ENCODE measurements at places on chromosomes 6 and 20. TPM values are rescaled to one million over a fixed set of nuclear protein-coding genes. Genes with fewer than 3 reads are reported as not detected.

DNA sequence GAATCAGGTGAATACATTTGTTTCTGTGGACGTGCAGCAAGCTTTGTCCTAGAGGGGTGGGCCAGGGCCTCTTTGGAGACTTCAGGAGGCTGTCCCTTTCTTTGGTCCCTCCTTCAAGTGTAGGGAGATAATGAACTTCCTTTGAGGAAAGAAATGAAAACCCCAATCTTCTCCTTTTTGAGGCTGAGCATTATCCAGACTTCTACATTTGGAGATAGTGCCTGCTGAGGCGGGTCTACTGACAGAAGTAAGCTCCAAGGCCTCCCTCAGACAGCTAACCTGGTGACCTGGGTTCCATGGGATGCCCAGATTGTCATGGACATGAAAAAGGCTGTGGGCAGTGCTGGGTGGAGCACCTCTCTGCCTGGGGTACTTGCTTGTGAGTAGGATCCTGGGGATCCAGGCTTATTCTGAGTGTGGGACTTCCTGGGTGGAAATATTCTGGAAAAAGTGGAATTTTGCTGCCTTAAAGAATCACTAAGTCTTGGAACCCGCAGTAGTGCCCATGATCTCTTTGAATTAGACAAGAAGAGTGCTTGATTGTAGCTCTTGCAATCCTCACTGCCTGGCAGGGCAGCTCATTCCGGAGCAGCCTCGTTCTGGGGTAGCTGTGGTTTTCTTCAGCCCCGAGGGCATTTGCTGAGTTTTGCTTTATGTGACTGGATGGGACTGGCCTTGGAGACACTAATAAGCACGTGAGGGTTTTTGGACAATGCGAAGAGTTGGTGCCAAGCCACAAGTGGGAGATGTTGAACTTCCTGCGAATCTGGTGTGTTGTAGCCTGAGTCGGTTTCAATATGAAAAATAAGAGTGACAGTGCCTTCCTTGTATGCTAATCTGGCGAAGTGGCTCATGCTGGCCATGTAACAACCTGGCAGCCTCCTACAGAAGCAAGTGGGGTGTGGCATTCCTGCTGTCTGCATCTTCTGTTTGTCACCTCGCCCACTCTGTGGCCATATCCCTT, 28.1 kb downstream of the SNRNP48 start:
- peak; percentile 89 for DNase-seq

- no peak for DNase-seq
These were observed 42.6 kb downstream of the MAP1LC3A start for GRCh38 chr20:34600892-34601653.

Gene TMC2
- total RNA-seq, result not detected

- no peak for DNase-seq
These were observed 201.0 kb upstream of the FOXQ1 start for GRCh38 chr6:1110941-1111349.

DNA sequence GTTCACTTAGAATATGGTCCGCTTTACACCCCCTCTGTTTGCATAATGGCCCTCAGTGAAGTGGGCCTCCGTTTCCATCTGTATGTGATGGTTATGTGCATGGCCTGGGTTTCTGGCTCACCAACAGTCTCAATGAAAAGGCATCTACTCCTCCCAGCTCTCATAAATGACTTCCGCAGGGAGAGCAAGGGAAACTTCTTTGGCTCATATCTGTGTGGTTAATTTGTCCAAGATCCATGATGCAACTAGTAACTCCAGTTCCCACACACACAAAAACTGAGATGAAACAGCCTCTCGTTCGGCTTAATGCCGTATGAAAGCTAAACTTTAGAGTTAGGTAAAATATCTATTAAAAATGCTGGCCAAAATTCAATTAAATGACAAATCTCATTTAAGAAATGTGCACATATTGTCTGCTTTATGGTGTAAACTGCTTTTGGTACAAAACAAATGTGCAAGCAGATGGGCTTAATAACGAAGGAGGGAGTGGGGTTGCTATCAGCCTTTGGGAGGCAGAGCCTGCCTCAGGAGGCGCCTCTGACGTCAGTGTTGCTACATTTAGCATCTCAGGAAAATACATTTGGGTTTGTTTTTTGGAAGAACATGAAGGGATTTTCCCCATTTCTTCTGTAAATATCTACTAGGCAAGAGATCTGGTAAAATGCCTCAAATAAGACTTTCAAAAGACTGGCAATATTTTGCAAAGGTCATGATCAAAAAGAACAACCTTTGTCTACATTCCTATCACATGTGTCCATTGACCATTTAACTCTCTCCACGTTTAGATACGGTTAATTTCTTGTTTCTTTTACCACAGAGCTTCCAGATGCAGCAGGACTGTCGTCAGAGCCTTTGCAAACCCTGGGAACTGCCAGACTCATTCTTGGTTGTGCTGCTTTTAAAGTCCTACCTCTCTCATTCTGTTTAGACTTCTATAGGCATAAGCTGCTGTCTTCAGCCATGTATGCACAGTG, 96.8 kb downstream of the ARMC2 start:
- no peak for DNase-seq

Gene BTN1A1
- not detected for total RNA-seq

Gene ZNF341
- 1.6 TPM for total RNA-seq

GRCh38 chr6:36730424-36731380, 33.1 kb downstream of the RAB44 start:
- DNase-seq, result no peak

Gene COL9A3
- total RNA-seq, result 1.9 TPM

GRCh38 chr6:73823046-73823735, 127.2 kb downstream of the CD109 start:
- DNase-seq, result no peak

Gene NKX2-4
- not detected for total RNA-seq

Gene PACSIN1
- total RNA-seq, result 0.31 TPM

GRCh38 chr6:149079911-149080491, 237.5 kb upstream of the TAB2 start:
- no peak for DNase-seq

- DNase-seq, result no peak
These were observed 26.8 kb upstream of the UBE2J1 start for GRCh38 chr6:89379281-89379680.

- DNase-seq, result no peak
These were observed 13.0 kb upstream of the NRM start for GRCh38 chr6:30703821-30704220.

Gene SLC25A27
- 0.02 TPM for total RNA-seq

- DNase-seq, result no peak
These were observed 392 bp upstream of the SLC2A10 start for GRCh38 chr20:46709055-46709458.

- DNase-seq, result no peak
These were observed 86.2 kb downstream of the SMAP1 start for GRCh38 chr6:70753870-70754380.

GRCh38 chr6:26156850-26157250, 69.6 kb downstream of the HFE start:
- DNase-seq, result no peak

Gene HLA-DQB2
- not detected for total RNA-seq

Gene APOBEC2
- total RNA-seq, result not detected

Gene GDAP1L1
- total RNA-seq, result not detected

Gene CTAGE9
- not detected for total RNA-seq

- peak; percentile 36 for DNase-seq
These were observed 92.2 kb upstream of the CNKSR3 start for GRCh38 chr6:154602708-154603107.

Gene ARHGAP40
- not detected for total RNA-seq

DNA sequence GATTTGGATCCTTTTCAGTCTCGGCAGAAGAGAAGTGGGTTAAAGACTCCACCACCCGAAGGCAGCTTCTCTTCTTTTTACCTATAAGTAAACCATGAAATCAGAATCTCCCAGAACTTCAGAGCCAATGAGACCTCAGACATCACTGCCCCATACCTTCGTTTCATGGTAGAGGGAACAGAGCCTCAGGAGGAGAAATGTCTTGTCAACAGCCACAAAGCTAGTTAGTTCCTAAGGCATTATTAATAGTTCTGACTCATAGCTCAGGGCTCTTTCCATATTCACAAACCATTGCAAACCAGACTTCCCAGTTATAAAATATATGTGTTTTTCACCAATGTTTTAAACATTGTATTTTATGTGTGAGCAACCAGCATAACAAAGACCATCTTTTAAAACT, 118.7 kb upstream of the RIPOR2 start:
- peak; percentile 57 for DNase-seq

- DNase-seq, result no peak
These were observed 116.2 kb downstream of the DTNBP1 start for GRCh38 chr6:15546591-15546990.

Gene BMP6
- total RNA-seq, result 0.07 TPM

- no peak for DNase-seq
These were observed 30.7 kb downstream of the LYRM4 start for GRCh38 chr6:5230081-5230480.

DNA sequence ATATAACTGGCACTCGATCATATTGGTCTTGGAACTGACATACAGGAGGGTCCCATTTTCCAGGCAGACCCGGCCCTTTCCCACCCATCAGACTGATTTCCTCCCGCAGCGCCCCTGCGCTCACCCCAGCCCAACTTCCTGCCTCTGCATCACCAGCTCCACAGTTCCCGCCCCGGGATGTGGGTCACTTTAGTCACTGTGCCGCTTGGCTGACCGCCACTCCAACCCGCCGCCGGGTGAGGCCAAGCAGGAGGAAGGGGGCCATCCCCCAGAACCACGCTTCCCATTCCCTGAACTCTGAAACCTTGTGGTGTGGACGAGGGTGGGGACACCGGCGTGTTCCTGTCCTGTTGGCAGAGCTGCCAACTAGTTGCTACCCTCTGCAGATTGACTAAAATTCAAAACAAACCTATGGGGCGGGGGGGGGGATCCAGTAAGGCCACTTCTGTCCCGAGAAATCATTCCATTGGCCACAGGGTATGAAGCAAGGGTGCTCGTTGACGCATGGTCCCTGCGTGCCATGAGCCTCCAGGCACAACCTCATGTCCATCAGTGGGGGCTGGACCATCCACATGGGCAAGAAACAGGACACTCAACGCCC, 12.3 kb downstream of the TGM2 start:
- DNase-seq, result peak; percentile 92

GRCh38 chr20:50380697-50381040, 129.5 kb upstream of the PTPN1 start:
- DNase-seq, result peak; percentile 38

- DNase-seq, result no peak
These were observed 435 bp downstream of the ZSWIM3 start for GRCh38 chr20:45857882-45858216.

DNA sequence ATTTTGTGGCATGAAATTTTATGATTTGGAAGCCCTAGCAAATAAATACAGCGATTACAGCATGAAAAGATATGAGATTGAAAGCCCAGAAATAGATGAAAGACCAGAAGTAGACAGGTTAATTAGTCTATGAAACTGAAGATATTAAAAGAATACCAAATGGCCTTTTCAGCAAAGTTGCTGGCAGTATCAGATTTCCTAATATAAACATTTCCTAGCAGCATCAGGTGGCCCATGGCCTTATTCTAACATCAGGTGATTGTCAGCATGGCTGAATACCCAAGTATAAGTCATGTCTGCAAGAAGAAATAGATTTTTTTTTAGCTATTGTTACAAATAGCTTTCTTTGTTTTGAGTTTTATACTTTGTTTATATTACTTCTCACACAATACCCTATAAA, 93.2 kb downstream of the CLVS2 start:
- no peak for DNase-seq

- no peak for DNase-seq
These were observed 29.4 kb upstream of the ZNF831 start for GRCh38 chr20:59134182-59134581.

DNA sequence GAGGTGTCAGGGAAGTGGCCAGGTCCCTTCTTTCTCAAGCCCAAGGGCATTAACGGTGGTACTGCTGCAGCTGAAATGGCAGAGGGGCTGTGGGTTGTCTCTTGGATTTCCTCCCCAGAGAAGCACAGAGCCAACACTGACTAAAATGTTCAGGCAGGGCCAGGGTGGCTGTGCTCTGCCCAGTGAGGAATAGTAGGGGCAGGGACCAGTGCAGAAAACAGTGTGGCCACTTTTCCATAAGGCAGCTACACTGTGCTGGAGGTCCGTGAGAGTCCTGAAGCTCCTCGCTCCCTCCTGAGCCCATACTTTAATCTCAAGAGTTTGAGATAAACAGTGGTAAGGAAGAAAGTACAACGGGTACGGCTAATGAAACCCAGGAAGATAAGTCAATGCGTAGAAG, 4.5 kb downstream of the LPA start:
- DNase-seq, result no peak

Gene ID1
- total RNA-seq, result 395 TPM

Gene DDO
- total RNA-seq, result 3.5 TPM

Gene UNC5CL
- 0.62 TPM for total RNA-seq

Gene SLC12A5
- 3.4 TPM for total RNA-seq

DNA sequence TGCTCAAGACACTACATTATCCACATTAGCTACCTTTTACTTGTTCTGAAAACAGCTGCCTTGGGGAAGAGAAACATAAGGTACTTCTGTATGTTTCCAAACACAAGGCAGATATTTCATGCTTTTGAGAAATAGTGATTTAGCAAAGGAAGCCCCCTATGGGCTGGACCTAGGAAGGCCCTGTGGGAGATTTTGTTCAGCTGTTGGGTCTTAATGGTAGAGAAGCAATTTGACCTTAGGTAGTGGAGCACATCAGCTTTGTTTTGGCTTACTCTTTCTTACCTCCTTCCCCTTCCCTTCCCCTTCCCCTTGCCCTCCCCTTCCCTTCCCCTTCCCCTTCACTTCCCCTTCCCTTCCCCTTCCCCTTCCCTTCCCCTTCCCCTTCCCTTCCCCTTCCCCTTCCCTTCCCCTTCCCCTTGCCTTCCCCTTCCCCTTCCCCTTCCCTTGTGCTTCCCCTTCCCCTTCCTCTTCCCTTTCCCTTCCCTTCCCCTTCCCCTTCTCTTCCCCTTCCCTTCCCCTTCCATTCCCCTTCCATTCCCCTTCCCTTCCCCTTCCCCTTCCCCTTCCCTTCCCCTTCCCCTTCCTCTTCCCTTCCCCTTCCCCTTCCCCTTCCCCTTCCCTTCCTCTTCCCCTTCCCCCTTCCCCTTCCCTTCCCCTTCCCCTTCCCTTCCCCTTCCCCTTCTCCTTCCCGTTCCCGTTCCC, 84.6 kb downstream of the ANKS1A start:
- DNase-seq, result no peak

Gene RHAG
- total RNA-seq, result not detected

GRCh38 chr6:136487759-136488425, 62.3 kb downstream of the MAP7 start:
- DNase-seq, result no peak

DNA sequence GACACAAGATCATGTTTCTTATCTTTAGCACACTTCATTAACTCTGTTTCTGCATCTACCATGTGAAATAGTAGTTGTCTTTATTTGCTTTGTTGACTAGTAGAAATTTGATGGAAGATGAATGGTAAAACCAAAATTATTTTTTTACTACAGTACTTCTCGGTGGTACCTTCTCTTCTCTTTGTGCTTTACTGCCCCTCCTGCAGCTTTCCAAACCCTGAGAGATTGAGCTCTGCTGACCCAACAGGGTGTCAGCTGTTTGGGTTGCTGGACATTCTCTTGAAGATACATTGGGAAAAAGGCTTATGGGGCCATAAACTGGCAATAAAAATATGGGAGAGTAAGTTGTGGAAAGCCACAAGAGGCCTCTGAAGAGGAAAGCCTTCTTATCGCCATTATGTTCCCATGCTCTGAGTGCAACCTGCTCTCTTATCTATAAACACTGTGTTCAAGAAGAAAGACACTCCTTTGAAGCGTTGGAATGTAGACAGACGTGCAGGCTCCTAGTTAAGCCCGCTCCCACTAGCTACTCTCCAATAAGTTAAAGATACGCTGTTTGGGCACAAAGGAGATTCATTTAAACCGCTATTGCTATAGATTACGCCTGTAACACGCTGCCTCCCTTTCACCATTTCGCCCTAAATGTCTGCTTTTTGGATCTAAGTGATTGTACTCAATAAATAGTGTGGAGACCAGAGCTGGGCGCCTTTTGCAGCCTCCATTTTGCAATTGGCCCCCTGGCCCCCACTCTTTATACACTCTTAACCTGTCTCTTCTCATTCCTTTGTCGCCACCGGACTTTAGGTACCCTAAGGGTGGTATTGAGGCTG, 60.1 kb upstream of the PRSS16 start:
- DNase-seq, result peak; percentile 10
